Activated T-cell treated with anti-CD3 and anti-CD28 coated beads for 4 hours (primary cell): ENCODE measurements at places on chromosomes 3 and 15.
A peak's percentile ranks its signal among the peaks of the same experiment; 100 is the strongest.

GRCh38 chr15:63502843-63503738 is 1.3 kb upstream of the USP3 start:
- DNase-seq = peak; percentile 64

GRCh38 chr3:14410503-14411165 is 8.2 kb downstream of the SLC6A6 start:
- no peak for DNase-seq

DNA sequence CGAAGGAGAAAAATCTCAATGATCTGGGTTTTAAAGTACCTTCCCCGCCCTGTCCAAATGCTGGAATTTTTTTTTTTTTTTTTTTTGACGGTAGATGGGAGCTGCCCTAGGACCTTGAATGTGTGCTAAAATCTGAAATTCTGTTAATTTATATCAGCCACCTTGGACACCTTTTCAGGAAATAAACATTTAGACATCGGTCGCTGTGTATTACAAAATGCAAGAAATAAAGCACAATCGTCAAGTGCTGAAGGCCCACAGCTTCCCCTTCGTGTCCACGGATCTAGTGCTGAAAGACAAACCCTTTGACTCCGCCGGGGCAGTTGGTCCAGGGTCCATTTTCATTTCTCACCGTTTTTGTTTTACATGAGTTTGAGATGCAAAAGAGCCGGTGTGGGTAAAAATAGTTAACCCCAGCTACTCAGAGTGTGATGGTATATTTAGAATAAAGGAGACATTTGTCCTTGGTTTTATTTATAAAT is 90.2 kb upstream of the CHD2 start:
- DNase-seq = no peak

DNA sequence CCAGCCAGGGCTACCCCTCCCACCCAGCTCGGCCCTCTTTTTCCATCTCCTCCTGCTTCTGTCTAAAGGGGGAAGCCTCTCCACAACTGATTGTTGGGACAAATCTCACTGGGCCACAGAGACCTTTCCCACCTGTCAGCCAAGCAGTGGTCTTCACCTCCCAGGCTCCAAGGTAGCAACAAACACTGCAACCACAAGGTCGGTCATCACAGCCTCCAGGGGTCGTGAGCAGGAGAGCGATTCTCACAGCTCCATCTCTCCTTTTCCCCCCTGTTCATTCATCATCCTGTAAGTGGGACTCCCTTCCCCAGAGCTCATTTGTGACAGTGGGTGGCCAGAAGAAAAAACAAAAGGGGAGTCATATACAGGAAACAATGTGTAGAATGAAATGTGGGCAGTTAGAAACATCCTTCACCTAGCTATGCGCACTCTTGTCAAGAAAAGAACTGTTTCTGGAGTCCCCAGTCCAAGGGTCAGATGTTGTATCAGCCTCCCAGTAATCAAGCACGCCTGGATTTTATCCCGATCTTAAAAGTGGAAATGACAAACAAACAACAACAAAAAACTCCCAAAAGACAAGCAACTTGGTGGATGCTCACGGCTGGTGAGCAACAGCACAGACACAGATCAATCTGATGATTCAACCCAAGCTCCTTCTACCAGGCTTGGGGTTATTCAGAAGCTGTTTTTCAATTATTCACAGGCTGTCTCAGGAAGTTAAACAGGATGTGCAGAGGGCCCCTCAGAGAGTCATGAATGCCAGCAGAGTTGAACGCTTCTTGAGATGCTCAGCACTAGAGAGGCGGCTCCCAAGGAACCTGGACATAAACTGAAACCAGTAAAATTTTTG is 22.4 kb downstream of the LYZL4 start:
- peak; percentile 8 for DNase-seq

DNA sequence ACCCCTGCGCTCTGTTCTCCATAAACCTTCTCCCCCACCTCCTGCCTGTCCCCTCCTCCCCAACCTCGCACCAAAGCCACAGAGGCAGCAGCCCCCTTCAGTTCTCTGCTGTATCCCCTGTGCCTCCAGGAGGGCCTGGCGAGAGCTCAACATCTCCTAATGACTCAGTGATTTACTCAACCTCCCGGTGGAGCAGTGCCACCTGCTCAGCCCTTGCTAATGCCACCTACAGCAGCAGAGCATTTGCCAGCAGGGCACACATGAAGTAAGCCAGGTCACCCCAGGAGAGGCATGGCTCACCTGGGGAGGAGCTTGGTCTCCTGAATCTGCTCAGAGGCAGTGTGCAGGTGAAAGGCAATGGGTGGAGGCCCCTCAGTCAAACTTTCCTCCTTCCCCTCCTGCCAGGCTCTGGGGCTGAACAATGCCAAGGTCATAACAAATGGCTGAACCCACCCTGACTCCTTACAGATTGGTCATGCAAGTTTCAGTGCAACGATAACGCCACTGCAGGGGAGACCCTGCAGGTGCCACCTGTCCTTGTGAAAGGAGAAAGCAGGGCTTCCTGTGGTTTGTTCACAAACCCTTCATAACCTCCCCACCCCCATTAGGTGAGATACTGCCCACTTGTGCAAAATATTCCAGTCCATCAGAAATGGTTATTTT is 19.8 kb downstream of the TRPM1 start:
- DNase-seq = no peak

GRCh38 chr3:149848238-149848637 is 35.2 kb downstream of the RNF13 start:
- no peak for DNase-seq

- DNase-seq = no peak
Observed at GRCh38 chr15:26475554-26475953, 297.3 kb downstream of the GABRB3 start.

DNA sequence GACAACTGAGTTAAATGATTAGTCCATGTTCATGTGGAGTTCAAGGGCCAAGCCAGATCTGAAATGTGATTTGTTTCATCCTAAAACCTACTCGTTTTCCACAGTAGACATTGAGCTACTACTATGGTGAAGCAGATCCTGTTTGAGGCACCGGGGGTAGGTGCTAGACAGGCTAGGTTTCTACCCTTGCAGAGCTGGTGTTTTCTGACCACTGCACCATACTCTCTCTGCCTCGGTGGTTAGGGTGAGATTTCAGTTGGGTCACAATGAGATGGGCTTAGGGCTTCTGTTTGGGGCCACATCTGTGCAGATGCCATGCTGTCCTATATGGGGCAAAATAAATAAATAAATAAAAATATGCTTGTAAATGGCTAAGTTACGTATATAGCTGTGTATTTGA is 99.3 kb downstream of the OXNAD1 start:
- no peak for DNase-seq

- DNase-seq = no peak
Observed at GRCh38 chr3:184953401-184953800, 141.4 kb downstream of the VPS8 start.

DNA sequence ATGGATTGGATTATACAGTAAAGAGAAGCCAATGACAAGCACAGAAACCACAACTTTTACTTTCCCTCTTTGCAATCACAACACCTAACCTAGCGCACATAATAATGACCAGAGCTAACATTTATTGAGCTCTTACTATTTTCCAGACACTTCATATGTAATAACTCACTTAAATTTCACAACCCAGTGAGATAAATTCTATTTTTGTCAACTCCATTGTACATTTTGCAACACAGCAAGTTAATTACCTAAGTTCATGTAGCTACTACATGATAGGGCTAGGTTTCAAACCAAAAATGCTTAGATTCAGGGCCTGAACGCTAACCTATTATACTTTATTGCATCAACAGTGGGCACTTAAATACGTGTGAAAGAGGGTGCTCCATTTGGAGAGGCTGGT is 89.5 kb downstream of the GADL1 start:
- DNase-seq = no peak

GRCh38 chr3:71243229-71243628 is 340.3 kb downstream of the FOXP1 start:
- DNase-seq = no peak

GRCh38 chr3:170536712-170537111 is 49.2 kb downstream of the SLC7A14 start:
- no peak for DNase-seq

DNA sequence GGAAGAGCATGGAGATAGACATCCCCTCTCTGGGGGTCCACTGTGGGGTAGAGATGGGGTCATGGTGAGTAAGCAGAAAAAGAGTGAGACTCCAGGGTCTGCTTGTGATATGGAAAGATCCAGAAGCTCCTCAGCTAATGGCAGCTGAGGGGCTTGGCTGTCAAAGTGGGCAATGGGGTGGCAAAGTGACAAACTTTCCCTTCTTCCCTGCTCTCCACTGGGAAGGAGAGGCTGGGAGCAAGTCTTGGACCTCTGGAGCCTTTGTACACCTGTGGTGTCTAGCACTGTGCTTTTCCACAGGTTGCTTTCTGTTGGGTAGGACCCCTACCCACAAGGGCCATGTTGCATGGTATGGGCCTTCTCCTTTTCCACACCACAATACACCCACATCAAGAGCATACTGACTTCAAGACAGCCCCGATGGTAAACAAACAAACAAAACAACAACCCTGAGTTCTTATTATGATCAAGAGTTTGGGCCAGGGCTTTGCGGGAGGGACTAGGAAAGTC is 3.5 kb downstream of the ITGA11 start:
- no peak for DNase-seq

DNA sequence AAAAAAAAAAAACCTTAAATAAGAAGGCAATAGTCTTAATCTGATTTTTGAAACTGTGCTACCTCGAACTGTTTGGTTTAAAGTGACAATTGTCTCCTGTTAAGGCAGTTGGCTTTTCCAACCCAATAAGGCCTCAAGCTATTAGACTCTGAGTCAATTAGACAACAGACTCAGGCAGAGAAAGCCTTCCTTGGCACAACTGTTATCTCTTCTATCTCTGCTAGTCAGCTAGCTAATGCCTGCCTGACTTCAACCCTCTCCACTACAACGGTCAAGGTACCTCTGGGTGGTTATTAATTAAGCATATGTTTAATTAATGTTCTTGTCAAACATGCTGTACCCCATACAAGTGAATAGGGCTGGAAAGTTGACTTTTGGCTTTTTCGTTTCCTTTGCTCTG is 110.2 kb upstream of the NLGN1 start:
- no peak for DNase-seq

DNA sequence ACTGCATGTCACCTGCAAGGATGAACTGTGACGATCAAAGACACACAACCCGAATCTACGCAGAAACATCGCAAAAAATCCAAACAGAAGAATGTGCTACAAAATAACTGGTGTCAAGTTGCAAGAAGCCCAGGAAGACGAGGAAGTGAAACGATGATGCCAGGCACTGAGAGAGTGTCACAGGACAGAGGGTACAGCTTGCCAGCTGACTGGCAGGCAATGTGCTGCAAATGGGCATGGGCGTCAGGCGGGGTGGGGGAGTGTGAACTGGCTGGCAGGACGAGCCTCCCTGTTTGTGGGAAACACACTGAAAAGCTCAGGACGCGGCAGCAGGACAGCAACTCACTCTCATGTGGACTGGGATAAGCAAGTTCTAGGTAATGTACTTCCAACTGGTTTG is 28.9 kb upstream of the OCA2 start:
- no peak for DNase-seq

DNA sequence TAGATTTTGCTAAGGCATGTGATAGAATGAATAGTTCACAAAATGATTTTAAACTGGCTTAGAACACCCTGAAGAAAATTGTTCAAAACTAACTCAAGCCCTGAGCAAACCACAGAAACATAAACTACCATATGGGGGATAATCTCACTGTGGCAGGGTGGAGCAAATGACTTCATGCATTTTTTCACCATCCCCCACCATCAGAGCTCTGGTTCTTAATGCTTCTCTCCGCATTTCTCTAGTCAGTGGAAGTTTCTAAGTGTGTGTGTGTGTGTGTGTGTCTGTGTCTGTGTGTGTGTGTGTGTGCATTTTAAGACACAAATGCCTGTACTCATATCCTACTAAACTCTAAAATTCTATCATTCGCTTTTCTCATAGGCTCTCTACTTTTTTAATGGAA is 107.1 kb upstream of the PHLDB2 start:
- DNase-seq = no peak

DNA sequence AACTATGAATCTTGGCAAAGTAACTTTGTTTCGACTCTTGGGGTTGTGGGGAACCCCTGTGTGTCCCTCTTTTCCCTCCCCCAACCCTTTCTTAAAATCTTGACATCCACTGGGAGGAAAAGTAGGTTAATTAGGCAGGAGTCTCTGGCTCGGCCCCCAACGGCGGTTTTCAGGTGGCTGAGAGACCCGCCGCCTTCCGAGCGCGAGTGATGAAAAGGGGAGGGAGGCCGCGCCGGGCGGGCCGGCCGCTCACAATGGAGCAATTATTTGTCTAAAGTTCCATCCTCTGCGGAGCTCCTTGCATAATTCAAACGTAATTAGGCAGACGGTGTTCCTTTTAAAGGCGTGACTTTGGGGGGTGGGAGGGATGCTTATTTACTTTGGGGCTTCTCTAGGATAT is 51.7 kb downstream of the ZIC4 start:
- no peak for DNase-seq

DNA sequence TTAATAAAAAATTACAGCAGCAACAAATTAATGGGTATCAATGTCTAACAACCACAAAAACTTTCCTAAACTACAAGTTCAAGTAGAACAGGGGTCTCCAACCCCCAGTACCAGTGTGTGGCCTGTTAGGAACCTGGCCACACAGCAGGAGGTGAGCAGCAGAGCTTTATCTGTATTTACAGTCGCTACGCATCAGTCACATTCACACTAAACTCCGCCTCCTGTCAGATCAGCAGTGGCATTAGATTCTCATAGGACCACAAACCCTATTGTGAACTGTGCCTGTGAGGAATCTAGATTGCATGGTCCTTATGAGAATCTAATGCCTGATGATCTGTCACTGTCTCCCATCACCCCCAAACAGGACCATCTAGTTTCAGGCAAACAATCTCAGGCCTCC is 18.5 kb upstream of the LIPC start:
- DNase-seq = no peak

GRCh38 chr15:98682992-98683701 is 34.8 kb downstream of the IGF1R start:
- no peak for DNase-seq

- no peak for DNase-seq
Observed at GRCh38 chr3:49648354-49649019, 25.7 kb upstream of the APEH start.

DNA sequence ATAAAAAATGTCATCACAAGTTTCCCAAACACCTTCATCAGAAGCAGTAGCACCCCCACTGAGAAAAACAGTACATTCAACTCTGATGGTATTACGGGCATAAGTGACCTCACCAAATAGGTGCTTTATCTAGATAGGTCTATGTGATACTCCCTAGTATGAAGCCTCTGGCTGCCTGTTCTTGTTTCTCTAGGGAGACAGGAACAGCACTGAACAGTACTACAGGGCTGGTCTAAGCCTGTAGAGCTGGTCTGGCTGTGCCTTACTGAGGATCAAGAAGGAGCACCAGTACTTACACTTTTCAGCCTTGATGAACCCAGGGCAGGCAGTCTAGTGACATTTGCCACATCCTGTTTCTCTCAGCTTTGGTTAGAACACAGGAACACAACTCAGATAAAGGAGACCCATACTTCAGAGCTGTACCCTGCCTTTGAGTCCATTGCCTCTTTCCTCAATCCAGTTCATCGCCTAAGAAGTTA is 35.9 kb downstream of the OXNAD1 start:
- DNase-seq = no peak

GRCh38 chr3:151541178-151541577 is 80.3 kb upstream of the IGSF10 start:
- DNase-seq = no peak

- no peak for DNase-seq
Observed at GRCh38 chr3:100269410-100270214, 8.8 kb downstream of the TBC1D23 start.
